ENCODE measurements at places on chromosomes 2 and 18. TPM values are rescaled to one million over a fixed set of nuclear protein-coding genes. Genes with fewer than 3 reads are reported as not detected.

CXCR1 gene
- not detected for total RNA-seq

IKZF2 gene
- total RNA-seq: 0.72 TPM

ALS2 gene
- total RNA-seq: 8.3 TPM

MBP gene
- total RNA-seq: 24.5 TPM

POTEI gene
- not detected for total RNA-seq

TRAF3IP1 gene
- total RNA-seq: 12.2 TPM

OTOF gene
- total RNA-seq: 0.07 TPM

G6PC2 gene
- total RNA-seq: not detected

AGBL5 gene
- 32.7 TPM for total RNA-seq

DSC3 gene
- 1.8 TPM for total RNA-seq

PROKR1 gene
- not detected for total RNA-seq

USP40 gene
- total RNA-seq: 21.0 TPM

RTP5 gene
- total RNA-seq: not detected

FN1 gene
- total RNA-seq: 183 TPM

NCKAP5 gene
- 0.96 TPM for total RNA-seq

LYG2 gene
- 0.17 TPM for total RNA-seq
